ENCODE measurements at places on chromosomes 7 and 10.
A peak's percentile ranks its signal among the peaks of the same experiment; 100 is the strongest.

GRCh38 chr7:133053321-133053891, 28.5 kb downstream of the CHCHD3 start:
- no peak for DNase-seq

- DNase-seq = peak; percentile 44
These were observed 99.4 kb downstream of the CCDC3 start for GRCh38 chr10:12902135-12902572.

GRCh38 chr7:4028221-4028620, 653.9 kb upstream of the FOXK1 start:
- no peak for DNase-seq

GRCh38 chr7:129667551-129667950, 56.0 kb downstream of the NRF1 start:
- DNase-seq = no peak

DNA sequence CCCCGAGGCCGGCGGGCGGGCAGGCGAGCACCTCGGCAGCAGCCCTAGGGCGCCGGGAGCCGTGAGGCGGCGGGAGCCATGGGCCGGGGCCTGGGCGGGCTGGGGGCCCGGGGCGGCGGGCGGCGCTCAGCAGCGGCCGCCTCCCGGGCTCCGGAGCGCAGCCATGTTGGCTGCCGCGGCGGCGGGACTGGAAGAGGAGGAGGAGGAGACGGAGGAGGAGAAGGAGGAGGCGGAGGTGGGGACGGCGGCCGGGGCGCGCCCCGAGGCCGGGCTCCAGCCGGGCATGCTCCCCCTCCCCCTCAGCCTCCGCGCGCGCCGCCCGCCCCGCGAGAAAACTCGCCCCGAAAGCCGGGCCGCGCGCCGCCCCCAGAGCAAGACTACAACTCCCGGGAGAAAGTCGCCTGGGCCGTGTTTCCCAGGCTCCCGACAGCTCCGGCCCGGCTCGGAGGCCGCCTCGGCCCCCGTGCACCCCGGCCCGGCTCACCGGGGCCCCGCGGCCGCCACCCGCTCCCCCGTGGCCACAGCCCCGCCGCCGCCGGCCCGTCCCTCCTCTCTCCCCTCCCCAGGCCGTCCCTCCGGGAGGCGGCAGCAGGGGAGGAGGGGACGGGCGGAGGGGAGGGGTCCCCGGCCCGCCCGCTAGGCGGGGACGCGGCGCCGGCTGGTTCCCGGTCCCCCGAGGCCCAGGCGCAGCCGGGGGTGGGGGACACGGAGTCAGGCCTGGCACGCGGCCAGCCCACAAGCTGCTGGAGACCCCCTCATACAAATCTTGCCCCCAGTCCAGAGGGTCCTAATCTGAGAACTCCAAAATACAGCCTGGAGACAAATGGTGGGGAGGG, at the start of gene DLG5:
Gene DLG5, minus strand, starts transcription at position 190 of the 836 bp plus-strand sequence. CDS start 235 bp downstream, outside the sequence.
- no peak for DNase-seq

- DNase-seq = no peak
These were observed 70.1 kb downstream of the NPTX2 start for GRCh38 chr7:98687111-98687751.

- DNase-seq = no peak
These were observed 131.0 kb upstream of the ZNF804B start for GRCh38 chr7:88628363-88629085.

DNA sequence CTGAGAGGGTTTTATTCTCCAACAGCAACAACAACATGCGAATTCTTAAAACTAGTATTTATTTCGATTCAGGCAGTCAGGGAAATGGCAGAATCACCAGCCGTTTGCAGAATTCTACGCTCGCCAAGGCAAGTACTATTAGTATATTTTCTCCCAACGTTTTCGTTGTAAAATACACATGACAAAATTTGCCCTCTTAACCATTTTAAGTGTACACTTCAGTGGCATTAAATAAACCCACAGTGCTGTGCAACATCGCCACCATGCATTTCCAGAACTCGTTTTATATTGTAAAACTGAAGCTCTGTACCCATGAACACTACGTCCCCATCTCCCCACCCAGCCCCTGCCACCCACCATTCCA, 10.8 kb downstream of the EN2 start:
- no peak for DNase-seq

GRCh38 chr7:15723841-15724240, 37.4 kb upstream of the MEOX2 start:
- no peak for DNase-seq

- no peak for DNase-seq
These were observed 136.5 kb downstream of the SFMBT2 start for GRCh38 chr10:7274293-7274692.

DNA sequence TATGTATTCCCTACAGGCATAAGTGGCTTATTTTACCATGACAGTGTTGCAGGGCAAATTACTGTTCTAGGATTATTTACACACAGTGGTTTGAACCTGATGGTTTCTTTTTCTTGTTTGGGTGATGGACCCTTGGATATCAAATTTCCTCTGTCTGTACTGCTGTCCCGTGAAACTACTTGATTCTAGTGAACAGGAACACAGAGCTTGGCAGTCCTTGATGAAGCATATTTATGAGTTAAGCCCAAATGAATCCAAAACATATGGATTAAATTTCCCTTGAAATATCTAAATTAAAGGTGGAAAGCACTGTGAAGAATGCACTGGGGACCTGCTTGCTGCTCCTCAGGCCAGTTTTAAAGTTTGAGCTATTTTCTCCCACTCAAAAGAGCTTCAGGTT, 635.3 kb downstream of the INHBA start:
- no peak for DNase-seq

GRCh38 chr7:158316466-158317031, 271.1 kb downstream of the PTPRN2 start:
- no peak for DNase-seq

- no peak for DNase-seq
These were observed 27.7 kb downstream of the ARHGAP22 start for GRCh38 chr10:48577158-48577557.

- no peak for DNase-seq
These were observed 246.1 kb downstream of the KLF6 start for GRCh38 chr10:3538656-3539531.

GRCh38 chr7:139482662-139483466, 609 bp downstream of the KLRG2 start:
- no peak for DNase-seq

All from NCI-H510A (cell line).